AG04450 (cell line): ENCODE measurements at places on chromosomes 3 and 15. TPM values are rescaled to one million over a fixed set of nuclear protein-coding genes. Genes with fewer than 3 reads are reported as not detected.

- DNase-seq = no peak
Observed at GRCh38 chr3:144381607-144382006, 410.0 kb downstream of the DIPK2A start.

- no peak for DNase-seq
Observed at GRCh38 chr3:53531749-53532148, 37.3 kb downstream of the CACNA1D start.

Gene PLS1
- 1.1 and 1.7 TPM in 2 replicates for polyA plus RNA-seq

Gene TMEM212
- polyA plus RNA-seq = not detected in 2 replicates

GRCh38 chr3:86239946-86240345 lies 751.0 kb downstream of the VGLL3 start:
- no peak for DNase-seq

DNA sequence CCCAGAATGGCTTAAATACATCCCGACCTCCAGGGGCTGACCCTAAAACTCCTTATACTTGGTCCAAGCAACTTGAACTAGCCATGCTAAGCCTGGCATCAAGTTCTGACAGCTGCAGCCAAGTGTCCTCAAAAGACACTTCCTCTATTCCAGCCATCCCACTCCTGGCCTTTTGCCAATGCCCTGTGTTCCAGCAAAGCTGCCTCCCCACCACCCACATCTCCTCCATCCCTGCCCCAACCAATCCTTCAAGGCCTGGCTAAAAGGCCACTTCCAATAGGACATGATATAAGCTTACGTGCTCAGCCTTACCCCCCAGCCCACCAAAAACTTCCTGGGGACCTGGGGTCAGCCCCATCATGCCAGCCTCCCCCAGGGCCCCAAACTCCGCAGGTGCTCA lies 40.9 kb downstream of the SEMA3G start:
- no peak for DNase-seq

DNA sequence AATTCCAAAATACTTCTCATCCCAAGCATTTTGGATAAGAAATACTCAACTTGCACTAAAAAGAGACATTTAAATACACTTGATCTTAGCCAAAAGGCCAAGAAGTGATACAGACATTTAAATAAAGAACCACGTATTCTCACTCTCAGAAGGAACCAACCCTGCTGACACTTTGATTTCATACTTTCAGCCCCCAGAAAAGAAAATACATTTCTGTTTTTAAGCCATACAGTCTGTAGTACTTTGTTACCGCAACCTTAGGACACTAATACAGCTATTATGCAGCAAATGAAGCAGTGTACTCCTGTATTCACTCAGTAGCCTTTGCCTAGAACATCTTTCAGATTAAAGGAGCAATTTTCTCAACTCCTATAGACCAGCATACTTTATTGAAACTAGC lies 86.7 kb downstream of the TBC1D5 start:
- no peak for DNase-seq

GRCh38 chr3:13206799-13207577 lies 133.8 kb upstream of the IQSEC1 start:
- DNase-seq = no peak

DNA sequence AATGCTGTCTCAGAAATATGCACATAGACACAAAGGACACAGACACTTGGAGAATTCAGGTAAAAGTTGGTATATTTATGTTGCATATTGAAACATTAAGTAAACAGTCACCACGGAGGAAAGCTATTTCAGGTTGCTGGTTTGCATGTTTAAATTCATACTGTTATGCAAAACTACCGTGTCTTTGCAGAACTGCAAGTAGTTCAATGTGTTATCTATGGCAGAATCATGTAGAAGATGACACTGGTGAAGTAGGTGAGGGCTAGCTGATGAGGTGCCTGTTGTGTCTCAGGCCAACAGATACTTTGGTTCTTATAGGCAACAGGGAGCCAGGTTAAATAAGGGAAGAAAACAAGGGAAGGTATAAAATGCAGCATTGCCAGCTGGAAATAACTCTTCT lies 511.3 kb downstream of the DIPK2A start:
- DNase-seq = no peak

Gene CDHR4
- 0.09 TPM in 1 of 2 replicates, not detected in the other for polyA plus RNA-seq

Gene SSUH2
- polyA plus RNA-seq = 0.09 and 0.12 TPM in 2 replicates

- DNase-seq = no peak
Observed at GRCh38 chr3:62566022-62566557, 192.7 kb upstream of the FEZF2 start.

- DNase-seq = no peak
Observed at GRCh38 chr15:52558196-52558595, 10.6 kb downstream of the ARPP19 start.

DNA sequence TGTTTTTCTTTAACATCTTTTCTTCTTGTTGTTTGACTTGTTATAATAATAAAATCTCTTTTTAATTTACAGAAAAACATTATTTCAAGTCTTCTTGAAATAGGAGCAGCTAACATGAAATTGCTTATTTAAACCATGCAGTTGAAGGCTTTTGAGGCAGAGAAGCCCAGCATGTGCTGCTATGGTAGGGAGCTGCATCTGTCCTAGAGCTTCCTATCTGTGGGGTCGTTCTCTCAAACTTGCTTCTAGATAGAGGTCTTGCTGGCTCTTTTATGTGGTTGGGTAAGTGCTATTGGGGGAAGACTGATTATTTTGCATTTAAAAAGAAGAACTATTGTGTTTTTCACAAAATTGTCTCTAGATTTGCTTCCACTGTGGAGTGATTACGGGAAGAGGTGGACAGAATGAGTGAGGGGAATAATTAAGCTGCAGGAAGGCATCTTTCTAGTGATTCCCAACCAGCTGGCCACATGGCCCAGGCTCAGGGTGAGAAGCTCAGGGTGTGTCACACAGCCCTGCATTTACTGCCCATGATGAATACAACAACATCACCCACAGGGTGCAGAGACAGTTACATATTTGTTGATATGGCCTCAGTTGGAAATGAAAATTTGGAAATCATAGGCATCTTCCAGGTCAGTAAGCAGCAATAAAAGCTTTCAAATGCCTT lies 98.7 kb downstream of the CHST2 start:
- DNase-seq = no peak

Gene GOLGA6L4
- 2.3 and 2.5 TPM in 2 replicates for polyA plus RNA-seq

GRCh38 chr3:86578071-86578470 lies 412.9 kb downstream of the VGLL3 start:
- no peak for DNase-seq

Gene SLC24A5
- 0.05 TPM in 1 of 2 replicates, not detected in the other for polyA plus RNA-seq

Gene CSK
- 17.2 and 25.1 TPM in 2 replicates for polyA plus RNA-seq

DNA sequence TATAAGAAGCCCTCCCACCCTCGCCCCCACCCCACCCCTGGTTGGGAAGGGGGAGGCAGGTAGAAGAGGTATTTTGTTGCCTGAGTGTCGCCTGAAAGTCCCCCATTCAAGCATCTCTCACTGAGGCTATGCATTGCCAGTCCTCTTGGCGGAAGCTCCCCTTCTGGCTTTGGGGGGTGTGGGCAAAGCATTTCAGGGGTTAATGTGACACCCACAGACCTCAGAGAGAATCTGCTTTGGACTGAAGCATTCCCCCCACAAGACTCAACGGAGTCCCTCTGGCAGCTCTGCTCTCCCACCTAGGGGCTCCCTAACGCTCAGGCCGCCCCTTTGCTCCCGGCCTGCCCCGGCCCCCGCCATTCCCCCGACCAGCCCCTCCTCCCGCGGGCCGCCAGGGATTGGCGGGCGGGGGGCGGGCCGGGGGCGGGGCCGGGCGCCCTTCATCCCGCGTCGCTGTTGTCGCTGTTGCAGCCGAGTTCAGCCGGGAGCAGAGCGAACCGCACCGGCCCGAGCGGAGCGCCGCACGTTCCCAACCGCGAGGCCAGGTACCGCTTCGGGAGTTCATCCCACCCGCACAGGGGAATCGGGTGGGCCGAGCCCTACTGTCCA lies at the start of gene SLC38A3:
Gene SLC38A3, plus strand, starts transcription at position 468 of the 609 bp plus-strand sequence. CDS start 8,929 bp downstream, outside the sequence.
- DNase-seq = no peak

- DNase-seq = no peak
Observed at GRCh38 chr3:158233791-158234190, 123.9 kb downstream of the RSRC1 start.

DNA sequence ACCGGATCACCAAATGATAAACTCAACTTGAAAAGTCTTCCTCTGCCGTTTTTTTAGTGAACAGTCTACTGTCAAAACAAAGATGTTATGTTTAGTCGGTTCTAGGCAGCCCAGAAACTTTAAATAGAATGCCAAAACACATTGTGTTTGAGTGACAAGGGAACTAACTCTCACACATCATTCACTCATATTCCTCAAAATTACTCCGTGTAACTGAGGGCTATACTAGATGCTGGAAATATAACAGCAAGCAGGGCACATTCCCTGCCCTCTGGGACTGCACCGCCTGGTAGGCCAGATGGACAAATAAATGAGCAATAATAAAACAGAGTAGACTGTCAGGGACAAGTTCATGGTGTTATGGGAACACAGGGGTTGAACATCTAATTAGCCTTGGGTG lies 251.4 kb downstream of the MAGI1 start:
- DNase-seq = no peak

DNA sequence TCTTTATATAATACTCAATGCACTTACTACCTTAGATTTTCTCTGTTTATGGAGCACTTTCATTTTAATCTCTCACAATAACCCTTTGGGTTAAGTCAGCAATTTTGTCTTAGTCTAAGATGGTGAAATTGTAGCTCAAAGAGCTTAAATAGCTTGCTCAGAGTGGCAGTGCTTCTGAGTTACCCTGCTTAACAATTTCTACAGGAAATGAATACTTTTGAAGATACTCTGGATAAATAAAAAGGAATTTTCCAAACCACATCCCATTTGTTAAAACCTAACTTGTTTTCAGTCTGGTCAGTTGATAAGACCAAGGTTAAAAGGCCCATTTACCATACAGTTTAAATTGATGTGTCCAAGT lies 37.2 kb downstream of the HMG20A start:
- no peak for DNase-seq

DNA sequence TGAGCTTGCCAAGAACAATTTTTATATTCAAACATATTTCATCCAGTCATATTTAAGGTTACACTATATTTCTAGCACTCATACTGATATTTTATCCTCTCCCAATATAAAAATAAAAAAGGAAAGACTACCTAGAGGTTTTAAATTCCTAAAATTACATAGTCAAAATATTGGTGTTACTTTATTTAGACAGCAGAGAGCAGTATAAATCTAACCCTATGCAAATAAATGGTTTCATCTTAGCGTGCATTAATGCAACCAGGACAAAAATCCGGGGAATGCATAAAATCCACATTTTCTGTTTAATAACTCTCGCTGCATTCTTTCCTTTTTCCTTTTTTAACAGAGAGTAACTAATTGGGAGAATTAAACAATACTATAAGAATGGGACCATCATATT lies 1447.4 kb upstream of the ALCAM start:
- DNase-seq = no peak

Gene TEX55
- not detected in 2 replicates for polyA plus RNA-seq

GRCh38 chr3:151085889-151086483 lies 522 bp downstream of the MED12L start:
- no peak for DNase-seq

Gene CKMT1B
- polyA plus RNA-seq = 0.11 TPM in 1 of 2 replicates, not detected in the other

- no peak for DNase-seq
Observed at GRCh38 chr15:98308117-98308516, 340.2 kb upstream of the IGF1R start.

DNA sequence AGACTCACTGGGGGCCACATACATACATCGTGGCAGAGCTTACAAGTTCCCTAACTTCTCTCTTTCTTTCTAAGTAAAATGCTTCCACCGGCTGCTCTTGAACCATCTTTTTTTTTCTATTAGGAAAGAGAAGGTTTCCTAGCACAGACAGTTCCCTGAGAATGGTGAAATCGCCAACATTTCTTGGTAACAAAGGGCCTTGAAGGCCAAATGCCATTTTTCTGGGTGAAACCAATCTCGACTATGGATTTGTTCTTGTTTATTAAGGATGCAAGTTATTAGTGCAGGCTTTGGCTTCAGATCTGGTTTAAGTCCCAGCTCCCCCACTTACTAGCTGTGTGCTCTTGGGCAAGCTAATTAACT lies 3.0 kb downstream of the LMCD1 start:
- no peak for DNase-seq

Gene RETNLB
- polyA plus RNA-seq = not detected in 2 replicates

Gene NXPE3
- polyA plus RNA-seq = 39.6 and 41.1 TPM in 2 replicates

Gene RCN2
- polyA plus RNA-seq = 77.8 and 123 TPM in 2 replicates

DNA sequence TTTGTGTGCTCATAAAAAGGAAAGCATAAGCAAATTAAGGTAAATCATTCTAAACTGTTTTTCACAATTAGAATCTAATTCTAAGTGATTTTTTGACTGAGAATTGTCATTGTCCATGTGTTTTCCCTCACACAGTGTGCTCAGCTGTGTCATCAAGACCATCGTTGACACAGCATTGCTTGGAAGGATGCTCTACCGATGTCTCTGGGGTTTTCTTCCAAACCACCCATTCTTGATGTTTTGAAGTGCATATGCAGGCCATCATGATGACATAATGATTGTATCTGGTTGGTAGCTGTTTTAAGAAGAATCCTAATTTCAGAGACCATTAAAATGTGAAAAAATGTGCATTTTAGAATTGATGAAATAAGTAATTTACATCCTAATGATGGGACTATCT lies 347.9 kb downstream of the RBMS3 start:
- DNase-seq = no peak

DNA sequence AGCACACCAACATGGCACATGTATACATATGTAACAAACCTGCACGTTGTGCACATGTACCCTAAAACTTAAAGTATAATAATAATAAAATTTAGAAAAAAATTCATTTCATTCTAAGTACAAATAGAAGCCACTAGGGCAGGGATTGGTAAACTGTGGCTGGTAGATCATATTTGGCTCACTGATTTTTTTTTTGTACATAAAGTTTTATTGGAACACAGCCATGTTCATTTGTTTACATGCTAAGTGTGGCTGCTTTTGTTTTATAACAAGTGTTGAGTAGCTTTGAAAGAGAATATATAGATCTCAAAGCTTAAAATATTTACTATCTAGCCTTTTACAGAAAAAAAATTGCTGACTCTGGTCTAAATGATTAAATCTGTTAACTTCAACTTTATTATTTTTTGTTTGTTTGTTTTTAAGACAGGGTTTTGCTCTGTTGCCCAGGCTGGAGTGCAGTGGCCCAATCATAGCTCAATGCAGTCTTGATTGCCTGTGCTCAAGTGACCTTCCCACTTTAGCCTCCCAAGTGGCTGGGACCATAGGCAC lies 32.8 kb downstream of the SLC30A4 start:
- no peak for DNase-seq

GRCh38 chr3:195147649-195148080 lies 123.3 kb downstream of the XXYLT1 start:
- no peak for DNase-seq

DNA sequence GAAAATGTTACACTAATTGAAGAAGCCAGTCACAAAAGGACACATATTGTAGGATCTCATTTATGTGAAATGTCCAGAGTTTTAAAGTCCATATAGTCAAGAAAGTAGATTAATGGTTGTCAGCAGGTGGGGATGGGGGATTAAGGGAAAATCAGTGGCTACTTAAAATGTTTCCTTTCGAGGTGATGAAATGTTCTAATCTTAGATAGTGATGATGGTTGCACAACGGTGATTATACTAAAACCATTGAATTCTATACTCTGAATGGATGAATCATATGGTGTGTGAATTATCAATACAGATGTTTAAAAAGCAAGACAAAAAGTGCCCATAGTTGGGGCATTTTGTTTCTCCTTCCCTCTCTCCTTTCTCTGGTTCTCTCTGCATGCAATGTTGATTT lies 164.6 kb downstream of the ATG7 start:
- DNase-seq = no peak

GRCh38 chr3:126515066-126515706 lies 2.4 kb downstream of the UROC1 start:
- no peak for DNase-seq
